IPS DF 6.9 (cell line): ENCODE measurements at places on chromosomes 1 and 21.

GRCh38 chr1:23156940-23157339 is 11.7 kb downstream of the LUZP1 start:
- DNase-seq = no peak

GRCh38 chr21:36767096-36767495 is 68.2 kb downstream of the SIM2 start:
- no peak for DNase-seq

DNA sequence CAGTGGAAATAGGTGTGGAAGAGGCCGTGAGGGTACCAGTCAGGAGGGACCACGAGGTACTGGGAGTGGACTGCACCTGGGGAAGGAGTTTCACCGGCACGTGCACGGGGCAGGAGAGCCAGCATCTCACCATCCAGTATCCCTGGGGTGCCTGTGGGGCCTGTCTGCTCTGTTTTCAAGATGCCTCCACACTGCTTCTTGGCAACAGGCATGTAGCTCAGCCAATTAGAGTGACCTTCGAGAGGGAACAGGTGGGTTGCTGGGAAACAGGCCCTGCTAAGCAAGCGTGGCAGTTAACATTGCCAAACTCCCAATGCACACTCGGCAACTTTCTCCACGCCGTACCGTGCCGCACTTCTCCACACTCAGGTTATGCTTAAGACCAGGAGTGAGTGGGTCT is 17.7 kb downstream of the KCNC4 start:
- DNase-seq = no peak

- no peak for DNase-seq
Measured at GRCh38 chr1:67162954-67163353, 3.3 kb upstream of the IL23R start.

DNA sequence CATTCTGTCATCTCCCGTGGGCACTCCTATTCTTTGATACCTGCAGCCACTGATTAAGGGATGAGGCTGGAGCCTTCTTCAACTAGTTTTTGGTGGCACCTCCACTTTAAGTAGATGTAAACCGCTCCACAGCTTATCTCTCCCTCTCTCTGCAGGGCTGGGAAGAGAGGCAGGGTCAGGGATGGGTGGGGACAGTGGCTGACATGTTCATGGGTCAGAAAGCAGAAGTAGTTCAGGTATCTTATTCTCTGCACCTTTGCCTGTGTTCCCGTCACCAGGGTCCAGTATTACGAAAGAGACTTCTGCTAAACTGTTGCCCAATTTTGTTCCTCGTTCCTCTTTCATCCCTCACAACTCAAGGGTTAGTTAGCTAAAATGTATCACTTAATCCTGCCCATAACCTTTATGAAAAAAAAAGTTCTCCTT is 51.7 kb upstream of the EDEM3 start:
- no peak for DNase-seq

DNA sequence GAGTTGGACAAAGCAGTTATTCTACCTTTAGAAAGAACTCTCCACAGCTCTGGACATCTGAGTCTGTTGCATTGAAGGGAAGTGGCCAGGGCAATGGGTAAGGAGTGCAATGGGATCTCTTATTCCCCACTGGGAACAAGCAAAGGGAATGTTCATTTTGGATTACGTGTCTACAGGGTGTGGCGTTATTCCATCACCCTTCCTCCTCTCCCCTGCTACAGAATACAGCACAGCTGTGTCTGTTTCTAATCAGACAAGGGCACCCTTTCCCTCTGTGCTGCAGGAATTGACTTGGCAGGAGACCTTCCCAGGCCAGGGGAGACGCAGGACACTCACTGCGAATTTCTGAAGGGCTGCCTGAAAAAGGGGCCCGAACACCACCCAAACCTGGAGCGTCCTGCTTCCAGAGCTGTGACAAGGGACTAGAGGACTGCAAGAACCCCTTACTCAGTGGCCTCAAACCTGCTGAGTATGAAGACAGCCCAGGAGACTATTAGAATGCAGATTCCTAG is 163.6 kb upstream of the RAB4A start:
- no peak for DNase-seq

- no peak for DNase-seq
Measured at GRCh38 chr1:184513966-184514365, 127.1 kb downstream of the C1orf21 start.

- no peak for DNase-seq
Measured at GRCh38 chr1:167683226-167683625, 38.6 kb upstream of the MPZL1 start.
